ENCODE measurements at places on chromosomes 2 and 18. TPM values are rescaled to one million over a fixed set of nuclear protein-coding genes. Genes with fewer than 3 reads are reported as not detected.

DNA sequence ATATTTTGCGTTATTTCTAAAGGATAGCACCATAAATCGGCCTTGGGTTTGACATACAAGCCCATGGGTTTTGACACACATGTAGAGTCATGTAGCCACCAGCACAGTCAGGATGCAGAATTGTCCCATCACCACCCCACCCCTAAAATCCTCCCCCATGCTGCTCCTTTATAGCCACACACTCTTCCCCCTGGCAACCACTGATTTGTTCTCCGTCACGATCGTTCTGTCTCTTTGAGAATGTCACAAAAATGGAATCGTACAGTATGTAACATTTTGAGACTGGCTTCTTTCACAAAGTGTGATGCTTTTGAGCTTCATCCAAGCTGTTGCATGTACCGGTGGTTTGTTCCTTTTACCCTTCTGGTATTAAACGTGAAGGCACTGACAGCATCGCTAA lies 39.1 kb downstream of the CRACDL start:
- no peak for DNase-seq

DNA sequence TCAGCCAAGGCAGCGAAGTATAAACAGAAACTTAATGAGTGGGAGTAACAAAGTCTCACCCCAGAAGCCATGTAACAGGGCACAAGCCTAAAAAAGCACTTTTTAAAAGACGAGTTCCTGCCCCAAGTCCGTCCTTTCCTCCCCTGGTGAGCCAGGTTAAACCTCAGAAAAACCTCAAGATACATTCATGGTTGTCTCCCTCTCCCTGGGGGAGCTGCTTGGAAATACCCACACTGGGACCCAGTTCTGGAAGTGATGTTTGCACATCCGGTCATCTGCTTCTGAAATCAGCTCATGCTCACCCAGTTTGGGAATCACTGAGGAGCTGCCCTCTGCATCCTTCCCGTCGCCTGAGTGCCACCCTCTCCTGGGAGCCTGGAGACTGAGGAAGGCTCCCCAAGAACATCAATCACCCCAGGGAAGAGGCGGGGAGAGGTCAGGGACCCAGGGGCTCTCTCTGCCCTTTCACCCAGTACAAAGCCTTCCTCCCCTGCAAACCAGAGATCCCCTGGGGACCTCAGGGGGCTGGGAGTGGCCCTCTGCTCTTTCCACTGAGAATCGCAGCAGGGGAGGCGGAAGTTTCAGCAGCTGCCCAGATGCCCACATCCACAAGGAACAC lies 150.6 kb upstream of the AGAP1 start:
- DNase-seq = no peak

GRCh38 chr2:24912523-24912922 lies 7.5 kb downstream of the ADCY3 start:
- peak; percentile 72 for DNase-seq

DNA sequence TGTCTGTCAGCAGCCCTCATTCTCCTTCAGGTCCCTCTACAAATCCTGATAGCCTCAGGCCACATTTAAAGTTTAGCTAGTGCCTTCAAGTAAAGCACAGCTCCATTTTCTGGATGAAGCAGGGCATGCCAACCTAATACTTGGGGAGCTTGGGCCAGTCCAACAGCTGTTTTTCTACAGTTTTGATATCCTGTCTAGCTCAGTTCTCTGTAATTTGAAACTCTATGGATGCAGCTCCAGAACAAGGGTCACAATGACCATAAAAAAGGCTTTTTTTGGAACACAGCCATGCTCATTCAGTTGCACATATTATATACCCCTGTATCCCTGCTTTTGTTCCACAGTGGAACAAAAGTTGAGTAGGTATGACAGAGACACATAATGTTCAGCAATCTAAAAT lies 373.5 kb downstream of the SUCLG1 start:
- DNase-seq = no peak

DNA sequence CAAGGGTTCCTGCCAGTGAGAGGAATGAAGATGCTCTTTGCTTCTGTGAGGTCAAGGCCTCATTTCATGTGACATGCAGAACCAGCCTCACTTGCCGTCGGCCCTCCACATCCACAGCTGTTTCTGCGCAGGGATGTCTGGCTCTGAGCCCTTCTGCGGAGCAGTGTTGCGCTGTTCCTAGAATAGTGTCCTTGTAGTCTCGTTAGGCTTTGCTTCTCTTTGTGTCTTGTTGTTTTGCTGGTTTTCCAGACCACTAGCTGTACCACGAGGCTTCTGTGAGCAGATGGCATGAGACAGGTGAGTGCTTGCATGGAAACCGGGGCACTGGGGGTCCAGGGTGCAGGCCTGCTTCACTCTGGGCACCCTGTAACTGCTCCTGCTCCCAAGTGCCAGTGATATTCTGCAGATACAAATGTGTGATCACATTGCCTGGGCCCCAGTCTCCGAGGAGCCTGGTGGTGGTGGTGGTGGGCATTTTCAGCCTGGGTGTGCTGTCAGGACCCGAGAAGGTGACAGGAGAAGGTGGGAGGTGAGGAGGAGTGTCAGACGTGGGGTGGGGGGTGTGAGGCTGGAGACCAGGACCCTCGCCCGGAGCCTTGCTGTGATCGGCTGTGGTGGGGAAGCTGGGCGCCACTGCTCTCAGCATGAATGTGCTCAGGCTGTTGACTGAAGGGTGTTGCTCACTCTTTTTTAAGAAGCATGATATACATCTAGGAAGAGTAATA lies 34.3 kb downstream of the LDLRAD4 start:
- DNase-seq = no peak

GRCh38 chr2:32683520-32684086 lies 55.8 kb downstream of the TTC27 start:
- peak; percentile 11 for DNase-seq

DNA sequence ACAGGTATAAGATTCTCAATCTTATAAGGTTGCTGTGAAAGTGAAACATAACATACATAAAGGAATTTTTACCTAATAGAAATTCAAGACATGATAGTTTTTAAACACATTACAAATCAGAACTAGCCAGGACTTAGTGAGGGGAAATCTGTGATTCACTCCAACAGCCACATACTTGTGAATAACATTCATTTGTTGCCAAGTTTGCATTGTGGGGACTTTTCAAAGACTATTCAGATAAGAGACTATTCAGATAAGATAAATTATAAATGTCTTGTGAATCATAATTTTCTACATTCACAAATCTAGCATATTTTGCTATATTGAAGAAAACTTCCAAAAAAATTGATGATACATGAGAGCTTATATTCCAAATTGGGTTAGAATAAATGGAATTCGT lies 345.3 kb upstream of the CDH20 start:
- DNase-seq = peak; percentile 4

GRCh38 chr18:63477968-63478367 lies 1.2 kb downstream of the SERPINB5 start:
- no peak for DNase-seq

DNA sequence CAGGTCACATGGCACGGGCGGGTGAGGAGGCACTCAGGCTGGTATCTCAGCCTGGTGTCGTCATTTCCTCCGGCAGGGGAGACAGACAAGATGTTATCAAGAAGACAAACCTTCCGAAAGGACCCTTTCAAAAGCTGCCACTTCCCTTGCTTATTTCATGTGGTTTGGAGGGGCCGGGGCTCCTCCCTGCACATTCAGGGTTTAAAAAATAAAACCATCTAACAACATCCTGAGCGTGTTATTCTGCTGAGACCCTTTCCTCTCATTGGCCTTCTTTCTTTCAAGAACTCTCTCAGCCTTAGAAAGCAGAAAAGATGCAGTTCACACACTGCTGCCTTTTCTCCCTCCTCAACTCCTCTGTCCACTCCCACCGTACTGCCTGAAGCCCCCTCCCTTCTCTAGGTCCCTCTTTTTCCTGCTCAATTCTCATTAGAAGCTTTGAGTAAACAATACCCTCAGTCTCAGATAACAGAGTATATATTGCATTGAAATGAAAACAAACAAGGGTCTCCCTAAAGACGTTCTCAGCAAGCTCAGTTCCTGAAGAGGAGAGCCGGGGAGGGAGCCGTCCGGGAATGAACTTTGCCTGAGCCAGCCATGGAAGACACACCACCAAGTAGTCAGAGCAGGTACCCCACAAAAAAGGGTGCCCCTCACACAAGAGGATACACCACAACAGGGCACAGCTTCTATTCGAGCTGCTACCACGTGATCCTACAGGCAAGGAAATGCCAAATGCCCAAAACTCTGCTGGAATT lies 9.7 kb downstream of the SMAD7 start:
- DNase-seq = peak; percentile 45

DNA sequence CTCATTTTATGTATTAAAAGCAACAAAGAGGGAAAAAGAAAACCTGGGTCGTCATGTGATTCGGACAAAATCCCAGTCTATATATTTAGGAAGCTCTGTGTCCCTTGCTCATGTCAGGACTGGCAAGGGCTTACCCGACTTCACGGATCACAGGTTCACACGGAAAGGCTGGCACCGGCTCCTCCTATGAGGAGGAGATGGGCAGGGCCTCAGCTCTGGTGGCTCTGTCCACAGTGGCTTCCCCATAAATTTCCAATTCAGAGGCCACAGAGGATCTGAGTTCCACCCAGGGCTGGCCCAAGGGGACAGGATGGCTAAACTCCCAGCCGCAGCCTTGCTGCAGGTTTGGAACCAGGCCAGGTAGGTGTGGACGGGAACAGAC lies 186.8 kb downstream of the BCL2 start:
- no peak for DNase-seq

GRCh38 chr2:211875488-211875887 lies 663.1 kb downstream of the ERBB4 start:
- DNase-seq = peak; percentile 37

DNA sequence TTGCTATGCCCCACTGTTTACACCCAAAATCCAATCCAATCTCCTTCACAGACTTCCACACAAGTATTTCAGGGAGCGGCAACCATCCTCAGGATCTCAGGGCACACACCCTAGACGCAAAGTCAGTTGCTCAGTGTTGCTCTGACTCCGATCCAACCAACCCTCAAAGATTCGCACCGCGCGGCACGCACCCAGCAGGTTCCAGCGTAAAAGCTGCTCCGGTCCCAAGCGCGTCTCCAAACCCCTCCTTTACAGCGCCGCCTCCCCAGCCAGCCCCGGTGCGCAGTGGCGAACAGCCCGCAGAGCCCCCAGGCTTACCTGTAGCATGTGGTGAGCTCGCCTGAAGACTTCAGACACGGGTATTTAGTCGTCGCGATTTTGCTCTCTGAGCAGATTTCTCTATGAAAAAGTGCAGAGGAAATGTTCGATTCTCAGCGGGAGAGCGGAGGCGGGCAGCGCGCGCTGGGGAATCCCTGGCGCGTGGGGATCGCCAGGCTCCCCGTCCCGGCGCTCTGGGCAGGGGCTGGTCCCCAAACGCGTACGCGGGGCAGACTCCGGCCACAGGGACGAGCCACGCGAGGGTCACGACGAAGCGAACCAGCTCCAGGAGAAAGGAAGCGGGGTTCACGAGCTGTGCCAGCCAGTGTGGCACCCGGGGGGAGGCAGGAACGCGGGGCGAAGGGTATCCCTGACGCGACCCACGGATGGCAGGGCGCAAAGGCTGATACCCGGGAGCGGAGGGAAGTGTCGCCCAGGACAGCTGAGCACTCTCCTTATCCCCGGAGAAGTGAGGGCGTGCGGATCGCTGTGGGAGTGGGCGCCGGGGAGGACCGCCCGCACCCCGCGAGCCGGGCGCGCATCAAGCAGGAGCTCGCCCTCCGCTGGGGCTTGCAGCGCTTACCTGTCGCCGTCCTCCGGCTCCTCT lies 650 bp downstream of the CCBE1 start:
- peak; percentile 59 for DNase-seq

GRCh38 chr2:45102579-45103117 lies 93.4 kb upstream of the SIX2 start:
- no peak for DNase-seq

DNA sequence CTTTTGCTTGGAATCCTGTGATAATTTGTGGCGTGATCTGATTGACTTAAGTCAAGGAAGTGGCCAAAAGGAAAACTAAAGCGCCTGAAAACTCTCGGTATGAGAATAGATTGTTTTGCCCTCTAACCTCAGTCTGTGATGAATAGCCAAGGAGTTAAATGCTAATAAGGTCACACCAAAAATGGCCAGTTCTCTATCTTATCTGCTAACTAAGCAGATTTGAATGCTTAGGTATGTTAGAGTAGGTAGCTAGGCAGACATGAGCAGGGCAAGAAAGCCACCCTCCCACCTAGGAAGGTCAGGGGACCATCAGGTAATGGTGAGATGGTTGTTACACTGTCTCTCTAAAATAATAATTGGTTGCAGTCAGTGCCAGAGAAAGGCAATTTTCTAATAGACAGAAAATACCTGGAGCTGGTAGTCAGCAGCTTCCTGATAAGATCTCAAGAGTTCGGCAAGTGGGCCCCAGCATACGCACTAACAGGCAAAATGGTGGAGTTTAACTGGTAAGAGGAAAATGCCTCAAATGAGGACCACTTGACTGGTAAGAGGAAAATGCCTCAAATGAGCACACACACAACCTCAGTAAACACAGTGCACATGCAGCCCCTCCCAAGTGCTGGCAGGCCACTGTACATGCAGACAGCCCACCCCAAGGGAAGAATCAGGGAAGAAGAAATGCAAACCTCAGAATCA lies 468.4 kb downstream of the MBD2 start:
- DNase-seq = no peak

DNA sequence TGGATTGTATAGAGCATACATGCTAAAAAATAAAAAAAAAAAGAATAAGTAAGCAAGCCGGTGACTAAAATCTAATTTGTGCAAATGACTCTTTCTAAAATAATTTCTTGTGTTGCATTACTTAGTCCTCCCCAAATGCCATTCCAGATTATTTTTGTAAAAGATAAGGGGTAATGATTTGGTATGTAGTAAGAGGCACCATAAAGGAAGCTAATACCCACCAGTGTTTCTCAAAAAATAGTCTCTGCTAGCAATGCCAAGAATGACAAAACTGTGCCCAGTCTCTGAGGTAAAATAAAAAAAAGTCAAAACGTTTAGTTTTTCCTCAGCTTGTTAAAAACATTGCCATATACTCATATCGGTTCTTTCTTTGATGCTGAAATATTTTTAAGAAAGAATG lies 2.7 kb downstream of the METTL5 start:
- DNase-seq = no peak

The PRKD3 gene
- total RNA-seq = 46.4 TPM

The HMSD gene
- total RNA-seq = 0.28 TPM

The STARD6 gene
- 0.28 TPM for total RNA-seq

The SAG gene
- not detected for total RNA-seq

The GPR45 gene
- total RNA-seq = not detected

The PTRHD1 gene
- total RNA-seq = 17.2 TPM

The CAPN10 gene
- 6.3 TPM for total RNA-seq

The ZNF385B gene
- not detected for total RNA-seq

The TWSG1 gene
- total RNA-seq = 151 TPM

The CAMKMT gene
- total RNA-seq = 6.8 TPM

The DLGAP1 gene
- total RNA-seq = under 0.01 TPM

The CD207 gene
- not detected for total RNA-seq

The CNTNAP5 gene
- total RNA-seq = not detected

The LONRF2 gene
- 0.54 TPM for total RNA-seq

The MOCOS gene
- 1.9 TPM for total RNA-seq
